LHCN-M2 (cell line): ENCODE measurements at places on chromosomes 16 and 17. TPM values are rescaled to one million over a fixed set of nuclear protein-coding genes. Genes with fewer than 3 reads are reported as not detected.

Gene PLEKHH3
- 18.7 and 20.4 TPM in 2 replicates for total RNA-seq

Gene NUDT7
- 1.3 and 1.4 TPM in 2 replicates for total RNA-seq

Gene SNAI3
- total RNA-seq = 0.19 and 0.57 TPM in 2 replicates

DNA sequence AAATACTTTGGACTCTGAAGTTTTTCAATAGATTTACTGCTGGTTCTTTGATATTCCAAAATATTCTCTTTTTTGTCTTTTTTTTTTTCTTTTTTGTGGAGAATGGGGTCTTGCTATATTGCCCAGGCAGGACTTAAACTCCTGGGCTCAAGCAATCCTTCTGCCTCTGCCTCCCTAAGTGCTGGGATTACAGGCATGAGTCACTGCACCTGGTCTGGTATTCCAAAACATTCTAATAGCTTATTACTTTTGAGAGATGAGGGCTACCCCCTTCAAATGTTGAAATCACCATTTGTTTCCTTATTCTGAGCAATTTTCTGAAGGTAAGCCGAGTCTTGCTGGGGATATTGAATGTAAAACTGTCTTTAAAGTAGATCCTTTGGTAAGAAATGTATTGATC, 55.0 kb upstream of the TEX2 start:
- peak; percentile 19 for DNase-seq
